EL (cell line): ENCODE measurements at places on chromosomes 3 and 15.

- DNase-seq: no peak
Observed at GRCh38 chr3:167700046-167700445, 34.6 kb downstream of the PDCD10 start.

GRCh38 chr3:140954576-140954975 lies 12.9 kb downstream of the SLC25A36 start:
- no peak for DNase-seq

DNA sequence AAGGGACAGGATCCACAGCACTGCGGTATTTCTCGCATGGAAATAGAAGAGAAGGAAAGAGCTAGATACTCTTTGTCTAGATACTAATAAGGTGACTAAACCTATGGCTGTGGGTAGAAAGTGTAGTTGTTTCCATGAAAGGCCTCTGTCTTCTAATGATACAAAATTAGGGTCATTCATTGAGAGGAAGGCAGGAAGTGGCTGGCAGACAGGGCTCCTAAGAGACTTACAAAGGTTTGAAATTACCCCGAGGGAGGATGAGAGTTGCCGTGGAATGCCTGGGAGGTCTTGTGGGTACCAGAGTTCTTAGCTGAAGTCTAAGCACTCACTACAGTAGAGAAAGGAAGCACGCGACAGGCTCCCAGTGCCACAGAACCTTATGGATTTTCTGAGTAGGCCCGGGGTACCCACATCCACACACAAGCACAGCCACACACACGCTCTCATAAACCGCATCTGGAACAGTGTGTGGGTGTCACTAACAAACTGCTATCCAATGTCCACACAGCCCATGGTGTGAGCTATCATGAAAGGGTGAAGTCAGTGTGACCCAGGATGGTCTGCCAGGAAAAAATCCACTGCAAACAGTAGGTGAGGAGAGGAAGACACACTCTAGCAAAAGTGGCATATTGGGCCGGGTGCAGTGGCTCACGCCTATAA lies 221.4 kb downstream of the FAM43A start:
- DNase-seq: no peak

DNA sequence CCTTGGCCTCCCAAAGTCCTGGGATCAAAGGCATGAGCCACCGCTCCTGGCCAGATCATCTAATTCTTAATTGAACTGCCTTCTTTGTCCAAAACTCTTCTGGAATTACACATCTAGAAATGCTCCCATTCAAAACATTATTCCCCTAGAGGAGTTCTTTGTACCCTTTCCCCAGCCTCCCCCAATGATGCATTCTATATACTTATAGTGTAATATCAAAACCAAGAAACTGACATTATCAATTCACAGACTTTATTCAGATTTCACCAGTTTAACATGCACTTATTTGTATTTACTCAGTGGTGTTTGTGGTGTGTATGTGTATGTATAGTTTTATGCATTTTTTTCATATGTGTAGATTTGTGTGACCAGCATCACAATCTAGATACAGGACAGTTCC lies 85.0 kb downstream of the PTPRG start:
- DNase-seq: no peak

- DNase-seq: peak; percentile 25
Observed at GRCh38 chr3:38317192-38317759, 29.3 kb upstream of the XYLB start.

- peak; percentile 31 for DNase-seq
Observed at GRCh38 chr15:58201516-58201915, 63.3 kb downstream of the AQP9 start.

DNA sequence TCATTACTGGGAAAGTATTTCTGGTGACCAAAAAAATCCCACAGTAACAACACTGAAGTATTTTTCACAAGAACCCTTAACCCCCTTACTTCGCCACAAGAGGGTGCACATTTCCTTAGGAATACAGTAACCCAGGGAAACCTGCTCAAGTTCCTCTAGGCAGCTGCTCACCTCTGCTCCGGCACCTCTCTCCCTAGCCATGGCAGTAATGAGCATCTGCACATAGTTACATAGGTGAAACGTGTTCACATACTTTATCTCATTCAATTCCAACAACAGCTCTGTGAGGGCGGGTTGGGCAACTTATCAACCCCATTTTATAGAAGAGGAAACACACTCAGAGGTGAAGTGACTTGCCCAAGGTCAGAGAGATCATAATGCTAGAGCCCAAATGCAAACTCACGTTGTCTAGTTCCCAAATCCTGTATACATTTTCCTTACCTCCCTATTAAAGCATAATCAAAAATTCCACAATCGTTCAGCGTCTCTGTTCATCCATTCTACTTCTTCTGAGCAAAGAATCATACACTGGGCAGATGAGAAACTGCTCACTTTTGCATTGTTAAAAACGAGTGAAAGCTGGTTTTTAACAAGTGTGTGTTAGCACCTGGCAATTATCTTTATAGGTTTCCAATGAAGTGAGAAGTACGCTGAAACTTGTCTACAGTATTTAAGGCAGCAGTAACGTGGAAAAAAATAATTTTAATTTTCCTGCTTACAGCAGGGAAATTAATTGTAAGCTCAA lies 90.7 kb downstream of the IGF2BP2 start:
- DNase-seq: peak; percentile 84

GRCh38 chr15:26091184-26091583 lies 228.1 kb upstream of the ATP10A start:
- no peak for DNase-seq

DNA sequence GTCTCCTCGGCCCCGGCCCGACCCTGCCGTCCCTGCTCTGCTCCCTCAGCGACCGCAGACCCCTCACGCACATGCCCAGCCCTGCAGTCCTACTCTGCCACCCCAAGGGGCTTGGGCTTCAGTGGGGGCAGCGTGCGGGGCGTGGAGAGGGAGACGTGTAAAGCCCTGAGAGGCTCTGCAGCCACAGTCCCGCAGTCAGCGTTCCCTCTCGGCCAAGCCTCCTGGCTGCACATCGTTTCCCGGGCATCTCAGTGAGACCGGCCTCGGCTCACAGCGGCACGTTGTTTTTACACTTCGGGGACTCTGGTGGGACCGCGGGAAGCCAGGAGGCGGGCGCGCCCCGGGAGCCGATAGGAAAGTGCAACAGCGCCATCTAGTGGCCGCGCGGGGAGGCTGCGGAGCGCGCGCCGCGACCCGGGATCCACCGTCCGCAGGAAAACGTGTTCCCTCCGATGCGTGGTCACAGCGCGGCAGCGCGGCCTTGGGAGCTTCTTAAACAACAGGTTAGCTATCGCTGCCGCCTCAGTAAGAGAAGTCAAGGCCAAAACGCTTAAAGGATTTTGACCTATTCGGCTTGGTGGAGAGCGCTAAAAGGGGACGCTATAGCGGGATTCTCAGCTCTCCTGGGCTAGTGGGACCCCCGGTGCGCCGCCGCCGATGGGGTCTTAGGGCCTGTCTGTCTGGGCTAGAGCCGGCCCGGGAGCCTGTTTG lies 226.8 kb upstream of the IGF1R start:
- DNase-seq: peak; percentile 54

DNA sequence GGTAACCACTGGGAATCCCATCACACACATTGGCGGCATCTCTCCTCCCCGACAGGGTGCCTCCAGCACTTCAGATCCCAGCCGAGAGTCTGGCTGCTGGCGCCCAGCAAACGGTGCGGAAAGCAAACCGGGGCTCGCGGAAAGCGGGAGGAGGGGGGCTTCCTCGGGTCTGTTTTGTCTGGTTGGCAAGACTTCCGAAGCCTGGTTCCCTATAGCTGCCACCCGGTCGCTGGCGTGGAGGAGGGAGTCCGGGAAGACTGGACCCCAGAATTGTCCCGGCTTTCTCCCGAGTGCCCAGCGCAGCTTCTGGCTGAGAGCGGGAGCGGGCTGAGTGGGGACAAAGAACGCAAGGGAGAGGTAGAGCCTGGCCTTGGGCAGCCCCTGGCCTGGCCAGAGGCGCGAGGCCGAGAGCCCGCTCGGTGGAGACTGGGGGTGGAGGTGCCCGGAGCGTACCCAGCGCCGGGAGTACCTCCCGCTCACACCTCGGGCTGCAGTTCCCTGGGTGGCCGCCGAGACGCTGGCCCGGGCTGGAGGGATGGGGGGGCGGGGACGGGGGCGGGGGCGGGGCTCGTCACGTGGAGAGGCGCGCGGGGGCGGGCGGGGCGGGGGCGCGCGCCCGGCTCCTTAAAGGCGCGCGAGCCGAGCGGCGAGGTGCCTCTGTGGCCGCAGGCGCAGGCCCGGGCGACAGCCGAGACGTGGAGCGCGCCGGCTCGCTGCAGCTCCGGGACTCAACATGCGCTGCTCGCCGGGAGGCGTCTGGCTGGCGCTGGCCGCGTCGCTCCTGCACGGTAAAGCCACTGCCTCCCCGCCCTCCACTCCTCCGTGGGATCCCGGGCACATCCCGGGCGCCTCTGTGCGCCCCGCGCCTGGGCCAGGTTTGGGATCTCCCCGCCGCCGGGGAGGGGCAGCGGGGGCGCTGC lies at the start of gene CHRNA7:
Gene CHRNA7, plus strand, starts transcription at position 654 of the 920 bp plus-strand sequence. Its CDS starts 80 bp downstream, at position 734.
- peak; percentile 8 for DNase-seq

- no peak for DNase-seq
Observed at GRCh38 chr3:46405301-46406019, 1.4 kb downstream of the CCR5AS start.

- DNase-seq: no peak
Observed at GRCh38 chr3:41024031-41024836, 175.1 kb upstream of the CTNNB1 start.

DNA sequence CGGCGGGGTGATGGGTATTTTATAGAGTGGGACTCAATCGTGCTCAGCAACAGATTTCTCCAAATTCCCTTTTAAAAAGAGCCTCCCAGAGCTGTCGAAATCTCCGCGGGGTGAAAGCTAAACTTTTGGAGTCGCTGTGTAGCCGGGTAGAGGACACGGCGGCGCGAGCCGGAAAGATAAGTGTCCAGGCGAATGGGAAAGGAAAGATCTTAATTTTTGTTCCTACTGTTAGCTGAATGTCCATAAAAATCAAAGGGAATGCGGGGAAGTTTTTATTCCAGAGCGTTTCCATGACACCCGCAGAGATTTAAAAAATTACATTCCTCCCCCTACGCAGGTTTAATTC lies 9.1 kb downstream of the EOMES start:
- DNase-seq: no peak

DNA sequence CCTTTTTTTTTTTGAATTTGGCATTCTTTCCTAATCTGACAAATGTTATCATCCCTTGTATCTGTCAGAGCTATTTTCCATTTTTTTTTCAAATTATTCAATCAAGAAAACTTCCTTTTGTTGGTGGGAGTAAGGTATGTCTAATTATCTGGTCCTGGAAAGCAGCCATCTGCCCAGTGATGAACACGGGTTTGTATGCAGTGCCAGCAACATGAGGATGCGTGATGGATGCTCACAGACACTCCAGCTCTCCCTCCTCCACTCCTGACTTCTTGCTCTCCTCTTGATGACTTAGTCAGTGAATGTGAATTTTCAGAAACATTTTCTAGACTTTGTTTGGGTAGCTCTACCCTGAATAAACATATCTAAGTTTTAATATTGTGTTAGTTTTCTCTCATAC lies 79.2 kb downstream of the IL1RAP start:
- no peak for DNase-seq

DNA sequence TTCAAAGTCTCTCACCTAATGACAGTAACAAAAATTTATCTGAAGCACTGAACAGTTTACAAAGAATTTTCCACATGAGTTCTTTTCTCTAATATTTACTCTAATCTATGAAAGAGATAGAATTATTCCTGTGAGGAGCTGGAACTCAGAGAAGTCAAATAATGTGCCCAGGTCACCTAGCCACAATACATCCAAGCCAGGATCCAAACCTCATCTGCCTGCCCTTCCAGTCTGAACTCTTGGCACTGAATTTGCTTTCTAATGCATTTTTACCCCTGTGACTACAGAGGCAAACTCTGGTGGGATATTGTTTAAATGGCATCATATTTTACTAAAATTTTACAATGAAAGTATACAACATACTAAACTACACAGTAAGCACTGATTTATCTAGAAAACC lies 191.4 kb upstream of the RORA start:
- no peak for DNase-seq

GRCh38 chr3:118984699-118985098 lies 49.9 kb downstream of the IGSF11 start:
- DNase-seq: no peak

GRCh38 chr3:125108833-125109535 lies 53.2 kb upstream of the HEG1 start:
- DNase-seq: peak; percentile 31

DNA sequence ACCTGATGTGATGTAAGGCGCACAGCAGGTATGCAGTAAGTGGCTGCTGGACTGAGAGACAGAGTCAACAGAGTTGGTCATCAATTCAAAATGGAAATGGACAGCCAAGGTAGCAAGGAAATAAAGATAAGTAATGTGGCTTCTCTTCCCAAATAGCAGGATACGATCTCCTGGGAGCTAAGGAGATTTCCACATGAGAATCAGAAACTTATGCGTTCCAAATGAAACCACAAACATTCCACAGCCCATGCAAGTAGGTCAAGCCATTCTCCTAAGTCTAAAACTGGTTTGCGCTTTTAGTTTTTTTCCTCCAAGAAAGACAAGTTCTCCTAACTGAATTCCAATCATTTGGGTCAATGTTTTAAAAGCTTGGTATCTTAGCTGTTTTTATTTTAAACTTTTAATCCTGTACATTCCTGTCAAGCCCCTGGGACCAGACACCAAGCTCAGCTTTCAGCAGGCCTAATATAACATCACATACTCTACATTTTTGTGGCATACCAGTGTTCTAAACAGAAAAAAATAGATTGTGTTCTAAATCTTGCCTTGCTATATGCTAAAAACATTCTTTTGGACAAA lies 73.7 kb upstream of the TSPAN3 start:
- peak; percentile 95 for DNase-seq
